ENCODE measurements at places on chromosomes 2 and 18.

DNA sequence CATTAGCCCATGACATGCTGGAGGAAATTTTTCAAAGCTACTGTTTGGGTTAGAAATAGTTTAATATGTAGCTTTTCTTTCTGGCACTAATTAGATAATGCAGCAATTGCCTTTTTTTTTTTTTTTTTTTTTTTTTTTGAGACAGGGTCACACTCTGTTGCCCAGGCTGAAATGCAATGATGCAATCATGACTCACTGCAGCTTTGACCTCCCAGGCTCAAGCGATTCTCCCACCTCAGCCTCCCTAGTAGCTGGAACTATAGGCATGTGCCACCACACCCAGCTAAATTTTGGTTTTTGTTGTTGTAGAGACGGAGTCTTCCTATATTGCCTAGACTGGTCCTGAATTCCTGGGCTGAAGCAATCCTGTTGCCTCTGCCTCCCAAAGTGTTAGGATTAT lies 136.2 kb downstream of the SP100 start:
- DNase-seq = no peak

GRCh38 chr18:23634692-23635091 lies 28.0 kb downstream of the ANKRD29 start:
- no peak for DNase-seq

DNA sequence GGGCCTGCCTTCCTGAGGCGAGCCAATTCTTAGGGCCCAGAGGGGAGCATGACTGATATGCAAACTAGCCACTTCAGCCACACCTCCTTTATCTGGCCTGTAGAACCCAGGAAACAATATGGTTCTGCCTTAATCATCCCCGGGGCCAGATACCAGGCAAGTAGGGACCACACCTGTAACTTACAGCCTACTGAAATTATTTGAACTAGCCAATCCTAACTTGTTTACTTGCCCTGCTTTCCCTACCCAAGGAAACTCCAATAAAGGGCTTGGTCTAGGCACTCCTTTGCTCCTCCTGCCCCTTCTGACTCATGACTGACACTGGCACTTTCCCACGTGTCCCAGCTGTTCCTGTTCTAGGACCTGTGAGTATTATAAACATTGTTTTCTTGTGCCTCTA lies 57.6 kb downstream of the MYOM1 start:
- no peak for DNase-seq

GRCh38 chr2:47172156-47172921 lies 17.2 kb upstream of the STPG4 start:
- DNase-seq = no peak

DNA sequence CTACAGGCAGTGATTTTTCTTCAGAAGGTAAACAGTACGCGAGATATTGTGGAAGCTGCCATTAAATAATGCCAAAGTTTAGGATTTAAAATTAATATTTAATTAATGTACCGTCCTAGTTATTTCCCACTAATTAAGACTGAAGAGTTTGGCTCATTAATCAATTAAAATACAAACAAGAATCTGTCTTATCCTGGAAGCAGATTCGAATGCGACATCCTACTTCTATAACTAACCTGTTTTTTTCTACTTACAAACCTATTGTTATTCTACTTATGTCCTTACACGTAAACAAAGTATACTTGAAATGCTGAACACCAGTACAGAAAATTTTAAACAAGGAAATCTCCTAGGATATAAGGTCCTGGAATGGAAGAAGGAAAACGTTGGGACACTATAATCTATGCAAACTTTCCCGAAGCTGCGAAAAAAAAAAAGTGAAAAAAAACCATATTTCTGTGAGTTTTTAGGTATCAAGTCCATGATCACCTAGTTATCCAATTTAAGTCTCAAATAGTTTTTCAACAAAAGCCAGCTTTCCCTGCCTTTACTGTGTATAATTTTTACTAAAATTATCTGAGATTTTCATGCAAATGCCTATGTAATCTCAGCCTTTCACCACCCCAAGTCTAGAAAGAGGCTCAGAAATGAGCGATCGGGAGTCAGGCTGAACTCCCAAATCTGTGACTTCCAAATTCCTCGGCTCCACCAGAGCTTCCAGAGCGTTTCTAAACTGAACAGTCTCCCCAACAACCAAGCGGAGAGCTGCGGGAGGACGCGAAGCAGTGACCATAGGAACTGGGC lies 1.2 kb upstream of the C2orf15 start:
- DNase-seq = no peak

GRCh38 chr18:25457601-25458000 lies 105.6 kb upstream of the ZNF521 start:
- no peak for DNase-seq
